ENCODE measurements at places on chromosomes 3 and 15.
A peak's percentile ranks its signal among the peaks of the same experiment; 100 is the strongest.

DNA sequence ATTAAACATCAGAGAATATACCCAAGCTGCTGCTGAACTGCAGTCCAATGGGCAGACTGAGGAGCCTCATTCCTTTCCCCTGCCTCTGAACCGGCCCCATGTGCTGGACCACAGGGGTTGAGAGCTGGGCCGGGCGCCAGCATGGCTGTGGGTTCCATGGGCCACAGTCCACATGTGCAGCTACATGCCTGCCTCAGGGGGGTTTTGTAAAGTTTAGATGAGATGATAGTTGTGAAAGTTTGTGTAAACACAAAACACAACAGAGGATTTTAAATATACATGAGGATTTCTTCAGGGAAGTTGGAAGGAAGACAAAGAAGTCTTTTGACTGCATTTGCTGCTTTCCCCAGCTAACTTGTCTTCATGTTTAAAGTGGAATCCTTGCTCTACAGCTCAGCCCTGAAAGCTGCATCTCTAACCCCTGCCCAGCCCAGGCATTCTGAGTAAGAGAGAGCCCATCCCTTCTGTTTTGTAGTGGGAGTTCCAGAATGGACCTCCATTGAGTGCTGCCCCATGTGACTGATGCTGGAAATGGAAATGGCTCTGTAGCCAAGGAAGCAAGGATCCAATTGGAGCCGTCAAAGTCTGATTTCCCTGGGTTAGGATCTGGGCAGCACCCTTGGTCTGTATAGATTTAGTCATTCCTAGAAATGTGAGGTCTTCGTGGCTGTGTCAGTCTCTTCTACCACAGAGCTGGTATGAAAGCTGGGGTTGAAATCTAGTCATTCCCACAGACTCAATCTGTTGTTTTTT is 17.5 kb downstream of the SLC12A8 start:
- no peak for DNase-seq

GRCh38 chr3:196093317-196094111 is 11.6 kb upstream of the TFRC start:
- DNase-seq = no peak

DNA sequence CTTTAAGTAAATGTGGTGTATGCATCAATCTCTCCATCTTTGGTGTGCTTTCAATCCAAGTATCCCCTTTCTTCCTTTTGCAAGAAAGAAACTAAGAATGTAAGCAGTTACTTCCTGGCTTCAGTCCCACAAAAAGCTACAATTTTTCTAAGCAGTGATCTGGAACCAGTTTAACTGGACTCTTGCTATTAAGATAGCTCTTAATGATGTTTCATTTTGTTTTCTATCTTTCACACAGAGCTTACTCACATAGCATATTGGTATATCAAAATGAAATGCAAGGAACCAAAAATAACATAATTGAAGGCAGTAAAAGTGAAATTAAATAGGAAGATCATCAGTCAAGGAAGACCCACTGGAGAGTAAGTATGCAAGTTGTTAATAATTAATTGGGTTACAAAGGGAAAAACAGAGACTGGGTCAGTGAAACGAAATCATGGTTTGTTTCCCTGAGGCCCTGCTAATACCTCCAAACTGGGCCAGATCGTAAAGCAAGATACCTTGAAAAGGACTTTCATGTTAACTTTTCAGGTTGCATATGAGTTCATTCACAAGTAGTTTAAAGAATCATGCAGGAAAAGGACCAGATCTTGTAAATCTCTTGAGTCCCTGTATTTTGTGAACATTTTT is 41.9 kb downstream of the GPR160 start:
- no peak for DNase-seq

DNA sequence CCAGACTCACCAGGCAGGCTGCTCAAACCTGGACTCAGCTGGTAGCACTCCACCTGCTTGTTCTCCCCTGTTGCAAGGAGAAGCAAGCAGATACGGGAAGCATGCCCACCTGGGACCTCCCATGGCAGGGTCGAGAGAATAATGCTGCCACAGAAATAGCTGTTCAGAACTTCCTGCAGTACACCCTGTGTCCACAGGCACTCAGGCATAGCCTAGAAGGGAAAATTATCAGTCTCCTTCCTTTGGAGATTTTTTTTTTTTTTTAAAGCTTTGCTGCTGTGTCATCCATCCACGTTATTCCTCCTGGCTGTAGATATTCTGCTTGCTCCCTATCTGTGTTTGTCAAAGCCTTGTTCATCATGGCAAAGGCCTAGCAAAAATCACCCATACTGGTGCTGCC is 32.7 kb upstream of the RPS17 start:
- no peak for DNase-seq

GRCh38 chr3:62632510-62633294 is 242.5 kb downstream of the CADPS start:
- no peak for DNase-seq

- DNase-seq = no peak
These were observed 3.1 kb upstream of the CPLX3 start for GRCh38 chr15:74823324-74823723.

DNA sequence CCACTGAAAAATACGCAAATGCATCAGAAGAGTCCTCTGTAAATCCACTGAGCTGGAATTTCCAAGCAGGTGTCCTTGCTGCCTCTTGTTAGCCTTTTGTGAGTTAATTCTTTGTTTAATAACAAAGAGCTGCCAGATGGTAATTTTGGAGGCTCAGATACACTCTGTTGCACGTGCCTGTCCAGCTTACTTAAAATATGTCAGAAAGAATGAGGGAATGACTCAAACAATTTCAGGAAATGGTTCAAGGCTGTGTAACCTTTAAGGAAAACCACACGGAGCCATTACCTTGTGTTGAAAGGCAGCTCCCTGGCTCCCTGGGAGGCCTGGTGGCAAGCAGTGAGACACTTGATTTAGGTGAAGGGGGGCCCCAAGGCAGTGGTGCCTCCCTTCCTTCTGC is 302.2 kb upstream of the CTDSPL start:
- DNase-seq = no peak

DNA sequence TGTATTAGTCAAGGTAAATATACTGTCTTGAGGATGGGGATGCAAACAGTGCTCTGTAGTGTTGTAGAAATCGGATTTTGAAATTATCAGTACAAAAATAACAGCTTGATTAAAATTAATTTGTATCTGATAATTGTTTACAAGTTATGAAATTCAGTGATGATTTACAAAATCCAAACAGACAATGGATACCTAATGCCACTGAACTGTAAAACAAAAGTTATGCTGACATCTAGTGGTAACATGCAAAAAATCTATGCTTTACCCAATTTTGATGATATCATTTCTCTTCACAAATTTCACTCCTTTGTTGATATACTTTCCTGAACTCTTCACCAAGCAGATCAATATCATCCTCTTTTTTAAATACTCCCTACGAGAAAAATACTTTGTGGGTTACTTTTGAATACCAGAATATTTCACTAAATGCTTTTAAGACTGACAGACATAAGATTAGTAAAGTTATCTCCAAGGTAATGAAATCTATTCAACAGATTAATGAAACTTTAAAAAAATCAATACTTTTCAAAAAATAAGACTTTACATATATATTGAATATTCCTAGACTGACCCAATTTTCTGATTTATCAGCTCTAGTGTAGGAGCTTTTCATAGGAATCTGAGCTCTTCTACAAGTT is 36.0 kb downstream of the MNS1 start:
- DNase-seq = no peak

GRCh38 chr3:71454512-71455403 is 128.8 kb downstream of the FOXP1 start:
- DNase-seq = no peak

GRCh38 chr15:101008158-101009139 is 89.3 kb downstream of the LRRK1 start:
- peak; percentile 76 for DNase-seq

DNA sequence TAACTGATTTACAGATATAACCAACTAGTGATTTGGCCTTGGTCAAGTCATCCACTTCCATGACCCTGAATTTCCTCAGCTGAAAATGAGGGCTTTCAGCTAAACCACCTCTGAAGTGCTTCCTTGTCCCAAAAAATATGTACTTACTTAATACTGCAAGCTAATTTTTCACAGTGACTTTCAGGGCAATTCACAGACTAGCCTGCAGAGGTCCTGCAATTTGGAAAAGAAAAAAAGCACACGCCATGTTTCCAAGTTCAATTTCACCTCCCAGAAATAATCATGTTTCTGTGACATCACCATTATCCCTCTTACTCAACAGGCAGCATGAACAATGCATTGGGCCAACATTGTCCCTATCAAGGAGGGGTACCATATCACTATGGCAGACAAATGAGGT is 218.2 kb downstream of the SHOX2 start:
- DNase-seq = no peak

DNA sequence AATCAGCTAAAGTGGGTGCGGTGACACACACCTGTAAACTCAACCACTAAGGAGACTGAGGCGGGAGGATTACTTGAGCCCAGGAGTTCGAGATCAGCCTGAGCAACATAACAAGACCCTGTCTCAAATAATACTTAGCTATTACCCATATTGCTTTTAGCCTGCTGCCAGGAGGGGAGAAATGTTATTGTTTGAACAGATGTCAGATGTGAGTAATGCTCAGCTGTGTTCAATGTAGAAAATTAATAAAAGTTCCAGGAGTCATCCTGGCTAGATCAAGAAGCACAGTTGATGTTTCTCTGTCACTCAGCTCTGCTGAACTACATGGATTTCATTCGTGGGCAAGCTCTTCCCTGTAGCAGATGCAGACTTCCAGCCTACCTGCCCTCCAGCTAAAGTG is 22.2 kb downstream of the LSM3 start:
- no peak for DNase-seq
